ENCODE measurements at places on chromosomes 4 and X.

DNA sequence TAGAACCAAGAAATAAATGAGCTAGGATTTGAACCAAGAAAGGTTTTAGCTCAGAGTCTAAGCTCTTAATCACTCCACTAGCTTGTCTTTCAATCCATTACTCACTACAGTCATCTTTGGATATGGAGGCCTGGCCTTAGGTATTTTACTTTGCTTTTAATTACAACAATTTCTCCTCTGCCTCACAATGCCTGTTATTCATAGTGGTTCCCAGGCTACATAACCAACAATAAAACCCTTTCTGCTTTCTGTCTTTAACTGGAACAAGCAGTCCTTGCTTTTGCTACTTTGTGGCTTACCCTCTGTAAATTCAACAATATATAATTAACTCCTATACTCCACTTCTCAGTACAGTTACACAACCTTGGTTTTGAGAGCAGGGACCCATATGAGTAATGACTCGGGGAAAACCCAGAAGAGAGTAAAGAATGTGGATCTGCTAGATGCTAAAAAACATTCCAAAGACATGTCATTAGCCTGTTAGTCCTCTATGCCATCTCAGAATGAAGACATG is 94.7 kb upstream of the NAP1L5 start:
- no peak for DNase-seq

DNA sequence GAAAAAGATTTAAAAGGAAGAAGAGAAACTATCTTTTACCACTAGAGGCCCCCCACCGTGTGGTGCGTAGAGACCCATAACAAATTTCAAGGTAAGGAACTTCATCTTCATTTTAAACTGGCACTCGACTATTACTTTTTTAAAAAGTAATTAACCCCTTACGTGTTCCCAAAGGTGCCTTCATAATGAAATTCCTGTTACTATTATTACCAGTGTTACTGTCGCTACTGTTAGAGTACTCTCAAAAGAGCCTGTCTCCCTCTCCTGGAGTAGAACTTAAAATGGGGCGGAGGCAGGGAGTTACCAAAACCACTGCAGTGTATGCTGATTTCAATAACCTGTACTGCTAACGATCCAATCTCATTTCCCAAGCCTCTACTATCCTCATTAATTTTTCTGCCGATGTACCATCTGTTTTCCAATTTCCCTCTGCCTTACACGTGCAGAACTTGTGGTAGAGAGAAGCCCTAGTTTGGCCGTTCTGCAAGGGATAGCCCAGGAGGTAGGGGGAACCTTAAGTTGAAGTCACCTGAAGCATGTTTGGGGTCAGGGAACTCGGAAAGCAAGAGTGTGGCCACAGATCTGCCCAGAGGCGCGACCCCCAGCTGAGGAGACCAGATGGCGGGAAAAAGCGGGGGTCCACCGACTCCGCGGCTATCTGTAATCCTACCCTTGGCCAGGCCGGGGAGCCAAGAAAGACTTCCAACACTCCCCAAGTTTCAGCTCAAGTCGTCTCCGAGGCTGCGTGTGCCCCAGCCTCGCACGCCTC is 720 bp upstream of the STK26 start:
- no peak for DNase-seq

DNA sequence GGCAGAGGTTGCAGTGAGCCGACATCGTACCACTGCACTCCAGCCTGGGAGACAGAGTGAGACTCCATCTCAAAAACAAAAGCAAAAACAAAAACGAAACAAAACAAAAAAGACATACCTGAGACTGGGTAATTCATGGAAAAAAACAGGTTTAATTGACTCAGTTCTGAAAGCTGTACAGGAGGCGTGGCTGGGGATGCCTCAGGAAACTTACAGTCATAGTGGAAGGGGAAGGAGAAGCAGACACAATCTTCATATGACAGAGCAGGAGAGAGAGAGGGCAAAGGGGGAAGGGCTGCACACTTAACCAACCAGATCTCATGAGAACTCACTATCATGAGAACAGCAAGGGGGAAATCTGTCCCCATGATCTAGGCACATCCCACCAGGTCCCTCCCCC is 229.5 kb downstream of the STK32B start:
- no peak for DNase-seq

GRCh38 chr4:103934178-103934789 is 214.5 kb upstream of the TACR3 start:
- DNase-seq = no peak

- no peak for DNase-seq
Observed at GRCh38 chrX:116436358-116436816, at the start of gene SLC6A14. TSS of gene SLC6A14 (plus strand) at chrX:116436606. CDS start at chrX:116436710, 104 bp downstream.

- no peak for DNase-seq
Observed at GRCh38 chr4:181137351-181137750, 1105.9 kb upstream of the TENM3 start.

- no peak for DNase-seq
Observed at GRCh38 chr4:155735496-155735895, 23.3 kb upstream of the GUCY1B1 start.

DNA sequence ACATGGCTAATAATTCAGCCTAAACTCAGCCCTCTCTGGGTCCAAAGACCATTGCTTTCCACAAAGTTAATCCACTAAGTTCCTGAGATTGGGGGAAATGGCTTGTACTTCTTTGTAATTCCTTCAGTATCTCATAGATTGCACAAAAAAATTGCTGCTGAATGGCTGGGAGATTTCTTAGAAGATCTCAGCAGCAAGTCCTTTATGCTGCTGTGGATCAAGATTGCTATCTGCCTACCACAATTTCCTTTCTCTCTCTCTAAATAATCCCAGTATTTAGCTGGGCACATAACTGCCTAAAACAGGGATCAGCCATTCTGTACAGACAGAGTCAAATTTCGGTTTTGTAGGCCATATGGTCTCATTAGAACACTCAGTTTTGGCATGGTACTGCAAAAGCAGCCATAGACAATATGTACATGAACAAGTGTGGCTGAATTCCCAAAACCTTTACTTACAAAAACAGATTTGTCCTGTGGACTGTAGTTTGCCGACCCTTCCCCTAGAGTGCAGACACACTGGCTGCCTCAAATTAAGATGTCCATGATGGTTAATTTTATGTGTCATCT is 18.5 kb upstream of the HOPX start:
- no peak for DNase-seq

GRCh38 chr4:144645631-144646522 is at the start of gene HHIP:
TSS of gene HHIP (plus strand) at chr4:144646156. CDS start at chr4:144646676, 520 bp downstream.
- DNase-seq = no peak

DNA sequence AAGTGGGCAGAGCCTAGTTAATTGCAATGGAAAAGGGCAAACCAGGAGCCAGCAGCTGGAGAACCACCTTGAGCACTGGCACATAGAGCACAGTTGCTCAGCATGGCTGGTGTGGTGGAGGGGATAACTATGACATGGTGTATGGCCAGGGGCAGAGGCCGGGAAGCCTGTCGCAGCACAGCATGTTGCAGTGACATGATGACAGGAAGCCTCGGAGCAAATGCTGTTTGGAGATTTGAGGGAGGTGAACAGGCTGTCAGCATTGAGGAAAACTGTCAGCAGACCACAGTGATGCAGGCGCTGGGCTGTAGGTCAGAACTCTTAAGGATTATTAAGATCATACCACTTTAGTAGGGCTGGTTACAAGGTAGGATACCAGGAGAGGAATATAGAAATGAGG is 228.7 kb downstream of the CBR4 start:
- no peak for DNase-seq

- DNase-seq = no peak
Observed at GRCh38 chr4:16092682-16093319, 9.0 kb upstream of the PROM1 start.

DNA sequence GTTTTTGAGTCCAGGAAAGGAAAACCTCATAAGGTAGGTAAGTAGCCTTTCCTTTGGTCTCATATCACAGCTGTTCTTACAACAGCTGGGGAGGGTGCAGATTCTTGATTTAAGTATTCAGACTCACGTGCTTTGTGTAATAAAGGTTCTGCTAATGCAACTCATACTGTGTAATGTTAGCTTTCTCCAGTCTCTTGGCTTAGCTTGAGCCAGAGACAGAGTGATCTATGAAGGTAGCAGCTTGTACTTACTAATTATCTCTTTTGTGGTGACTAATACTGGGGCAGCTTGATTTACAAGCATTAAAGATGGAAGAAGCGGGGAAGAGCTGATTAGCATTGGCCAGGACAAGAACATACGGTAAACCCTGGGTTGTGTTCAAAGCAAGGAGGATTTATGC is 80.3 kb downstream of the LNX1 start:
- DNase-seq = no peak

DNA sequence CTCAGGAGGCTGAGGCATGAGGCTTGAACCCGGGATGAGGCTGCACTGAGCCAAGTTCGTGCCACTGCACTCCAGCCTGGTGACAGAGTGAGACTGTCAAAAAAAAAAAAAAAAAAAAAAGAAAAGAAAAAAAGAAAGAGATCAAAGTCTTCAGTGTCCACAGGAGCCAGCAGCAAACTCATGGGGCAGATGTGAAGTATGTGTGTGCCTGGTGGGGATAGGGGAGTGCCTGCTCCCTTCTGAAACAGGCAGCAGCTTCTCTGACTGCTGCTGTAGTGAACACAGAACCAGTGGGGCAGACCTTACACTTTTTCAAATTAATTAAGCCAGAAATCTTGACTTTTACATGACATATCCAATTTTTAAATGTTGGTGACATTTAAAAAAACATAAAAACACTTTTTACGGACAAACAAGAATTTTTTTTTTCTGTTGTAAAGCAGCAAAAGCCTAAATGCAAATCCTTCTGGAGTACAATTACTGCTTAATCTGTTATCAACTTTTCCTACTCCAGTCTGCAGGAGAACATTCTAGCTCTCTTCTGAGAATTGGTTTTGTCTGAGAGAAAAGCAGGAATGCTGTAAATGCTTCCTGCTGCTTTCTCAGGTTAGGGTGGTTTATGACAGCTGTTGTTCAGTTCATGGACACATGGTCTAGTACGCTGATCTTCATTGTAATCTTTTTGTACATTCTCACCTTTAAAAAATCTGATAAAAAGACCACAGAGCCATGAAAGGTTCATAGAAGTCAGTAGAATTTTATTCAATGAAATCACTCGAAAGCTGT is 311.1 kb downstream of the CAMK2D start:
- DNase-seq = no peak

All from stimulated activated naive CD4-positive, alpha-beta T cell (primary cell).